Activated CD4-positive, alpha-beta memory T cell treated with anti-CD3 and anti-CD28 coated beads, Interleukin-2, amount 10 ng/mL, durations not matched to agents 7 days and 5 days (primary cell): ENCODE measurements at places on chromosomes 4 and X. TPM values are rescaled to one million over a fixed set of nuclear protein-coding genes. Genes with fewer than 3 reads are reported as not detected.

GRCh38 chrX:109704563-109704962, 28.5 kb downstream of the ACSL4 start:
- DNase-seq = no peak
- no peaks in the 10 kb centered on the region for H3K27me3 ChIP-seq
- no peak overlapping the region for H3K4me3 ChIP-seq
- H3K27ac ChIP-seq = no peak overlapping the region
- H3K4me1 ChIP-seq = peaks cover 44% of the 10 kb centered on the region

The GPC3 gene
- total RNA-seq = 0.08 TPM

- H3K27me3 ChIP-seq = peaks cover 39% of the 10 kb centered on the region
- no peaks in the 10 kb centered on the region for H3K36me3 ChIP-seq
- DNase-seq = no peak
- H3K27ac ChIP-seq = no peak overlapping the region
- H3K4me3 ChIP-seq = no peak overlapping the region
Observed at GRCh38 chr4:127623797-127624083, 9.0 kb upstream of the INTU start.

GRCh38 chr4:4759883-4760282, 99.6 kb upstream of the MSX1 start:
- no peak for DNase-seq
- H3K27ac ChIP-seq = no peak overlapping the region
- H3K36me3 ChIP-seq = no peaks in the 10 kb centered on the region
- H3K4me1 ChIP-seq = peaks cover 21% of the 10 kb centered on the region

DNA sequence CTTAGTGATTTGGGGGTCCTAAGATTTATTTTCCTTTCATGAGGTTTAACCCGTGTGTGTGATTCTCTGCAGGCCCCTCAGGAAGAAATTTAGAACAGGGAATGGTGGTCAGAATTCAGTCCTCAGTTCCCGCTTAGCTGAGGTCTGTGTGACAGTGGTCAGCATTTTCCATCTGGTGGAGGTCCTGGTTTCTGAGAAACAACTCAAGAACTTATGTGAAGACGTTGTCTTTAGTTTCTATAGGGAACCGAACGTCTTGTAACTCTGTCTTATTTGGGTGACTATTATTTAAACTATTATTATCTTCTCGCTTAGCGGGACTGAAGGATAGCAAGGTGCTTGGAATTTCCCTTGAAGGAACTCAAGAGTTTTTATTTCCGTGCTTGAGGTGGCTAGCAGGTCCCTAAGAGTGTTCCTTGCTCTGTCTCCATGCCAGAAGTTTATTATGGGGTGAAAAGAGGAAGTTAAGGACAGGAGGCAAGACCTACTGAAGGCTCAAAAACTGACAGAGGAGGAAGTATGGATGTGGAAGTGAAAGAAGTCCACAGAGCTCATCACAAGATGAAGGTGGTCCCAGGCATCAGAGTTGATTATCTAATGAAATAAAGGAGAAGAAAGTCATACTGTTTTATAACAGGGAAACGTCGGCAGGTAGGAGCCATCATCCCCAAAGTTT, 9.4 kb downstream of the MGST2 start:
- H3K4me3 ChIP-seq = no peak overlapping the region
- no peak overlapping the region for H3K27ac ChIP-seq
- no peaks in the 10 kb centered on the region for H3K27me3 ChIP-seq

The RAB41 gene
- not detected for total RNA-seq

DNA sequence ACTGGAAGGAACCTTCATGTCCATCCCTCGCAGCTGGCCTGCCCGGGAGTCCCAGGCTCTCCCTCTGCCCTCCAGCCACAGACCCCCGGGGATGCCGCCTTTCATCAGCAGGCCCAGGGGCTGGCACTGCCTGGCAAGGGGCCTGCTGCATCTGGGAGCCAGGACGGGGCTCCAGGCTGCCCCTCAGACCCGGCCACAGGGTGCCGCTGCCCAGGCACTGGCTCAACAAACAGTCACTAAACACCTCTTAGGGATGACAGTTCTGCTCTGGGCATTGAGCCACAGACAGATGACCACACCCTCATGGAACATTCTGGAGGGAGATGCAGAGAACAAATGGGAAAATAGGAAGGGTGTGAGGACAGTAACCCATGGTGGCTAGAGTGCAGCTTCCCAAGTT, 109.3 kb downstream of the HMX1 start:
- no peak overlapping the region for H3K4me3 ChIP-seq
- no peak for DNase-seq
- no peaks in the 10 kb centered on the region for H3K4me1 ChIP-seq
- no peak overlapping the region for H3K27ac ChIP-seq

DNA sequence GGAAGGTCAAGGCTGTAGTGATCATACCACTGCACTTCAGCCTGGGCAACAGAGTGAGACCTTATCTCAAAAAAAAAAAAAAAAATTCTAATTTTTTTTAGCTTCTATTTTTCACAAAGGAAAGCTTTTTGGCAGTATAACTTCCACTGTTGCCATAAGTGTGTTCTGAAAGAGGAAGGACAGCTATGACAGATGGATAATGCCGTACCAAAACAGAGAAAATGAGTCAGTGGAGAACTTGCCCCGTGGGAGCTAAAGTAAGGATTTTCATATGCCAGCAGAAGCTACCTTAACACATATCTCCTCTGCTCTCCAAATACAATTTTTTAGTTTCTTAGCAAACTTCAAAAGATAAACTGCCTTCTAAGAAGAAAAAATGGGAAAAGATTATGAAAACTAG, 43.7 kb downstream of the RPS3A start:
- H3K27ac ChIP-seq = no peak overlapping the region
- DNase-seq = no peak
- H3K36me3 ChIP-seq = no peaks in the 10 kb centered on the region
- no peak overlapping the region for H3K4me3 ChIP-seq
- H3K27me3 ChIP-seq = no peaks in the 10 kb centered on the region
- no peaks in the 10 kb centered on the region for H3K4me1 ChIP-seq

DNA sequence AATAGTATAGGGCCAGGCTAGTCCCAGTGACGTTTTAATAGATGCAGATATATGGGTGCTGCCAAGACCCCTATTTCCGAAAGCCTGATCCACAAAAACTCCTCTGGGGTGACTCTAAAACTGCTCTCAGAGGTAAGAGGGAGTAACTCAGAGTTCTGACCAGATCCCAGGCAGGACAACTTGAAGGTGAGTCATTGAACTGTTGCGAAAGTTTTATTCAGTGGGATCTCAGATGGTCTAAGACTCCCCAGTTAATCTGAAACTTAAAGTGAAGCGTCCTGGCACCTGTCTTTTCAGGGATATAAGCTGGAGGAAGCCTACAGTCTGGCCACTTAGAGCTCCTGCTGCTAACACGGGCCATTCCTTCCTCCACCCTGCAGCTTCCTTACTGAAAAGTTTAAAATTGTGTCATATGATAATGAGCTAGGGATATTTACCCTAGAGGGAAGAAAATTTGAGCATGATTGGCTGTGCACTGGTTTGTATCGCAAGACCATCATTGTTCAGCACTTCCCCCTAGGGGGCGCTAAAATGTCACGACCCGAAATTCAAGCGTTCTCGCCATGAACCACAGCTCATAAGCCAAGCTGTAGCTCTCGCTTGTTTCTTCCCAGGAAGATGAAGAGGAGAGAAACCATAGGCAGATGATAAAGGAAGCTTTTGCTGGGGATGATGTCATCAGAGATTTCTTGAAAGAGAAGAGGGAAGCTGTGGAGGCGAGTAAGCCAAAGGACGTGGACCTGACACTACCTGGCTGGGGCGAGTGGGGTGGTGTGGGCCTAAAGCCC, 19.5 kb downstream of the UTP14A start:
- H3K27ac ChIP-seq = no peak overlapping the region
- no peaks in the 10 kb centered on the region for H3K27me3 ChIP-seq

DNA sequence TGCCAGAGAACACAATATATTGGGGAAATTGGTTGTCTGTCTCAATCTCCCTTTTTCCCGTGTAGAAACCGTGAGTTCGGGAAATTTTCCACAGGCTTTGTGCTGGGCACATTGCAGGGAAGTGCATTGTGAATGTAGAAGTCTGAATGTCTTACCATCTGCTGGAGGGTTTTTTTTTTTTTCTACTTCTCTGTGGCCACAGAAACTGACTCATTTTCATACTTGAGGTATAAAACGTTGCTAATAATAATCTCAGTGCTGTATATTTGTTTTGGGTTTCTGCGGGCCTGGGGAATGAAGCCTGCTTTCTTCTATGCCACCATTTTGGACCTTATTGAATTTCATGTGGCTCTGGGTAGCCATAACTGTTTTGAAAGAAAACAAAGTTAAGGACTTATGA, 1001.2 kb downstream of the STIM2 start:
- H3K4me1 ChIP-seq = no peaks in the 10 kb centered on the region
- no peak for DNase-seq
- no peak overlapping the region for H3K4me3 ChIP-seq
- H3K27ac ChIP-seq = no peak overlapping the region
- H3K36me3 ChIP-seq = no peaks in the 10 kb centered on the region

DNA sequence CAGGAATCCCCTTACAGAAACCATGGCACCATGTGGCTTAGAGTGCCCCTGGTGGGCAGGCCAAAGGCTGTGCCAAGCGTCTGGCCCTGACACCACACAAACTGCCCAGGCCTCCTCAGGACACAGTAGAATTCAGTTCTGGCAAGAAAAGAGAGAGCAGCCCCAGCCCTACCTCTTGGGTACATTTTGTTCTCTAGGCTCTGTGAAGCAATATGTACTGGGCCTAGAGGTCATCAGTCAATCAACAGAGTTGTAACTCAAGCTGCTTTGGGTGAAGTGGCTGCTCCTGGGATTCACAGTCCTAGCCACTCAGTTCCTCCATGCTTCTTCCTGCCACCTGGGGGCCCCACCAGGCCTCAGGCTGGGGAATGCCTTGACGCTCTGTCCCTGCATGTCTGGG, 158.1 kb upstream of the MAMLD1 start:
- H3K27ac ChIP-seq = no peak overlapping the region
- no peak for DNase-seq

- no peaks in the 10 kb centered on the region for H3K36me3 ChIP-seq
- H3K4me3 ChIP-seq = no peak overlapping the region
- H3K4me1 ChIP-seq = no peaks in the 10 kb centered on the region
- H3K27ac ChIP-seq = no peak overlapping the region
- no peak for DNase-seq
- peaks cover 2% of the 10 kb centered on the region for H3K27me3 ChIP-seq
Observed at GRCh38 chrX:38402118-38402517, 49.7 kb downstream of the OTC start.

- peak overlapping the region; percentile 44 for H3K27ac ChIP-seq
- no peaks in the 10 kb centered on the region for H3K27me3 ChIP-seq
- H3K4me1 ChIP-seq = peaks cover 76% of the 10 kb centered on the region
- DNase-seq = no peak
Observed at GRCh38 chrX:13008189-13008533, 33.3 kb downstream of the TMSB4X start.

- DNase-seq = no peak
- no peak overlapping the region for H3K4me3 ChIP-seq
- H3K27ac ChIP-seq = no peak overlapping the region
Observed at GRCh38 chr4:85486425-85487086, 11.6 kb downstream of the ARHGAP24 start.

DNA sequence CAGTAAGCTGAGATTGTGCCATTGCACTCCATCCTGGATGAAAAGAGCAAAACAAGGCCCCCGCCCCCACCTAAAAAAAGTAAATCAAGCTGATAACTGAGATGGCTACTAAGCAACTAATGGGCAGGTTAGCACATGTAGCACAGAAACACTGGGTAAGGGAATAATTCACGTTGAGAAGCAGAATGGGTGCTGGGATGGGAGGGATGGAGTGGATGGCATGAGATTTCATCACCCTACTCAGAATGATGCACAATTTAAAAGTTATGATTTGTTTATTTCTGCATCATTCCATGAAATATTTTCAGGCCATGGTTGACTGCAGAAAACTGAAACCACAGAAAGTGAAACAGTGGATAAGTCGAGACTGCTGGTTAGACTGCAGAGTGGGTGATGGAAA, 224.0 kb downstream of the ARAP2 start:
- no peaks in the 10 kb centered on the region for H3K4me1 ChIP-seq
- no peak overlapping the region for H3K4me3 ChIP-seq
- no peaks in the 10 kb centered on the region for H3K36me3 ChIP-seq
- no peak for DNase-seq
- H3K27me3 ChIP-seq = no peaks in the 10 kb centered on the region

The PABPC5 gene
- not detected for total RNA-seq

GRCh38 chrX:110194977-110195376, 122.9 kb downstream of the AMMECR1 start:
- H3K36me3 ChIP-seq = no peaks in the 10 kb centered on the region
- no peak overlapping the region for H3K27ac ChIP-seq
- DNase-seq = no peak
- peaks cover 6% of the 10 kb centered on the region for H3K4me1 ChIP-seq
- H3K4me3 ChIP-seq = no peak overlapping the region

The GRIA3 gene
- not detected for total RNA-seq

The TMEM255A gene
- total RNA-seq = not detected

GRCh38 chr4:134078230-134078914, 123.2 kb downstream of the PABPC4L start:
- DNase-seq = no peak
- H3K4me1 ChIP-seq = no peaks in the 10 kb centered on the region
- H3K27me3 ChIP-seq = no peaks in the 10 kb centered on the region
- no peak overlapping the region for H3K4me3 ChIP-seq
- H3K36me3 ChIP-seq = no peaks in the 10 kb centered on the region

The PAGE4 gene
- not detected for total RNA-seq

DNA sequence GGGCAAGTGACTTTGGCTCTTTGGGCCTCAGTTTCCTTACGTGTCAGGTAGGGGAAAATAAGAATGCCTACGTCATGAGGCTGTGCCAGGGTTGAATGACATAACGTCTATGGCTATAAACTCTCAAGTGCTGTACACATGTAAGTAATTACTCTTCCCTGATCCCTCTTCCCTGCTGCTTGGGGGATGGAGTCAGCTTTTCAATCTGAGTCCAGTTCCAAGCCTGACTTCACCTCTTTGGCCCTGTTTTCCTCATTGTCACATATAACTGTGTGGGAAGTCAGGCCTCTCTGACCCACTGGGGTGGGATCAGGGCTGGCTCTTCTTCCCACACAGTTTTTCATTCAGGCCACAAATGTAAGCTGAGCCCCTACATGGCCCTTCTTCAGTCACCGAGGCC, 11.4 kb upstream of the CITED1 start:
- no peak for DNase-seq
- no peak overlapping the region for H3K27ac ChIP-seq
- H3K4me3 ChIP-seq = no peak overlapping the region
- H3K4me1 ChIP-seq = no peaks in the 10 kb centered on the region
- H3K27me3 ChIP-seq = no peaks in the 10 kb centered on the region

GRCh38 chr4:169274033-169274432, 3.3 kb upstream of the SH3RF1 start:
- H3K36me3 ChIP-seq = no peaks in the 10 kb centered on the region
- H3K4me1 ChIP-seq = peaks cover 13% of the 10 kb centered on the region
- H3K4me3 ChIP-seq = no peak overlapping the region
- no peak for DNase-seq
- H3K27me3 ChIP-seq = peaks cover 60% of the 10 kb centered on the region

DNA sequence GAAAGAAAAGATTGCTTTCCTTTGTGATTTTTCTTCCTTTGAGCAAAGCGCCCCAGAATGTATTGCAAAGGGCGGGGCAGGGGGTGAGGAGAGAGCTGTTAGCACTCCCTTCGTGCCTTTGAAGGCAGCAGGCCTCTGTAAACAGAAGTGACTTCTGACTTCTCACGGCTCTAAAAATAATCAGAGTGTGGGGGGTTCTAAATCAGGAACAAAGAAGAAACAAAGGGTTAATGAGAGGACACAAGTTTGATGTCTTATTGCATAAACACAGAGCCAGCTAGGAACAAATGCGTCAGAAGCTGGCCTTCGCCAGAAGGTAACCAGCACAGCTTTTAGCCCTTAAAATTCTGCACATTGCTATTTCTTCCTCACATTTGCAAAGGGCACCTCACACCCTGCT, 626.2 kb downstream of the MID1IP1 start:
- no peak overlapping the region for H3K27ac ChIP-seq
- H3K4me1 ChIP-seq = peaks cover 15% of the 10 kb centered on the region
- H3K36me3 ChIP-seq = no peaks in the 10 kb centered on the region
- DNase-seq = no peak

The CHRNA9 gene
- total RNA-seq = not detected
